Stimulated activated CD8-positive, alpha-beta memory T cell treated with anti-CD3 and anti-CD28 coated beads, Interleukin-7, amount 100 ng/mL, for 48 hours (primary cell): ENCODE measurements at places on chromosomes 6 and 20.

GRCh38 chr20:5180933-5181332 lies 54.1 kb downstream of the CDS2 start:
- DNase-seq = no peak

DNA sequence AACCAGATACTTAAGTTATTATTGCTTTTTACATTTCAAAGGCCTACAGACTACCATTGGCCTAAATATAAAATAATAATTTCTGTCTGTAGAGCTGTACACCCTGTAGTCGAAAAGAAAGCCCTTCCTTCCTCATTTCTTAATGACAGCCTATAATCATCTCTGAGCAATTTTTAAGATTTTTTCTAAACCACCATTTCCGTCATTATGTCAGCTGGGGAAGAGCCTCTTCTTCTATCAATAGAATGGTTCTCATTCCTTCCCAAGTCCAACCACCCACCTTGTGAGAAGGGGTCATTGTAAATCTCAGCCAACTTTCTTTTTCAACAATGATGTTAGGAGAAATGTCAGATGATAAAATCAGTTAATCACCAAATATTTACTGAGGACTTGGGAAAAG lies 91.8 kb downstream of the PLEKHG1 start:
- DNase-seq = no peak

- DNase-seq = no peak
Observed at GRCh38 chr6:84652356-84653026, 111.9 kb downstream of the TBX18 start.

DNA sequence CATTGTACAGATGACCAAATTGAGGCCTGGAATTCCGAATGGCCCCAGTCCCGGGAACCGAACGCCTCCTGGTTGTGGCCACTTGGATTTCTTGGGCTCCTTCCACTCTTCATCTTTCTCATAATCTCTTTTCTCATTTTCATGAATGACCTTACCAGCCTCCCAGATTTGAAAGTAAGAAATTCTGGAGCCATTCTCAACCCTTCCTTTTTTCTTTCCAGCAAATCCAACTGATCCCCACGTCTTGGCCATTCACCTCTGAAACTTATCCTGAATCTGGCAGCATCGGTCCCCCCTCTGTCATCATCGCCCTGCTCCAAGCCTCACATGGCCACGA lies 5.9 kb upstream of the SLC12A5 start:
- DNase-seq = no peak
